ENCODE measurements at places on chromosomes 13 and 19.

DNA sequence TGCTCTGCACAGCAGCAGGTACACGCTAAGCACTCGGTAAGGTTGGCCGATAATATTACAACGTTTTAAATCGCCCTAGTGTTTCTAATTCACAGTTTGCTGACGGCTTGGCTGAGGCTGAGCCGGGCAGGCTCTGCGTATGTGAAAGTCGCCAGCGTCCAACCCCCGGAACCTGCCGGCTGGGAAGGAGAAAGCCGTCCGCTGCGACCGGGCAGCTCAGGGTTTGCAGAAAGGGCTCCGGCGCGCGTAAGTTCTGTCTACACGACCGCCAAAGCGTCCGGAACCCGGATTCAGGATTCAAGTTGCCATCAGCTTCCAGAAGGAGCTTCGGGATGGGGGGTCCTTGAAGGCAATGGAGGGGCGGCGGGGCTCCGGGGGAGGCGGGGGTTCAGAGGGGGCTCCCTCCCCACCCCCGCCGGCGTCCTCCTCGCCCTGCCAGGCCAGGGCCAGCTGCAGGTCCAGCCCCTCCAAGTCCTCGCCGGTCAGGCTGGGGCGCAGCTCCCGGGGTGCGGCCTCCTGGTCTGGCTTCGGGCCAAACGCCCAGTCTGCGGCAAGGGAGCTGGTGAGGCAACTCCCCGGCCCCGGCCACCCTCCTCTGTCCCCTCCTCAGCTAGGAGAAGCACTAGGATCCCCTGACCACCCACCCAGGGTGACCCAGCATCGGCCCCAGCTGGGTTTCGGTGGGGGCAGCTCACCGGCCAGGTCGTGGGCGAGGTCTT lies 575 bp downstream of the SMIM44 start:
- DNase-seq: no peak

DNA sequence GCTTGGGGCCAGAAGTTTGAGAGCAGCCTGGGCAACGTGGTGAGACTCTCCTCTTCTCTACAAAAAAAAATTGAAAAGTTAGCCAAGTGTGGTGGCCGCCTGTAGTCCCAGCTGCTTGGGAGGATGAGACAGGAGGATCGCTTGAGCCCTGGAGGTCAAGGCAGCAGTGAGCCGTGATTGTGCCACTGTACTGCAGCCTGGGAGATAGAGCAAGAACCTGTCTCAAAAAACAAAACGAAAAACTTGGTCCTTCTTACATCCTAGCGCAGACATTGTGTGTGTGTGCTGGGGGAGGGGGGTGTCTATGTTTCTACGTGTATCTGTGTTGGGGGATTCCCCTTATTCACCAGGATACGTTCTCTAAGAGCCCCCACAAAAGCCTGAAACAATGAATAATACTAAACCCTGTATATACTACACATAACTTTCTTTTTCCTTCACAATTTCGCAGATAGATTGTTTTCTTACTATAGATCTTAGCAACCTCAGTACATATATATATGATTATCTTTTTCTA lies 7.9 kb downstream of the AXL start:
- DNase-seq: no peak

DNA sequence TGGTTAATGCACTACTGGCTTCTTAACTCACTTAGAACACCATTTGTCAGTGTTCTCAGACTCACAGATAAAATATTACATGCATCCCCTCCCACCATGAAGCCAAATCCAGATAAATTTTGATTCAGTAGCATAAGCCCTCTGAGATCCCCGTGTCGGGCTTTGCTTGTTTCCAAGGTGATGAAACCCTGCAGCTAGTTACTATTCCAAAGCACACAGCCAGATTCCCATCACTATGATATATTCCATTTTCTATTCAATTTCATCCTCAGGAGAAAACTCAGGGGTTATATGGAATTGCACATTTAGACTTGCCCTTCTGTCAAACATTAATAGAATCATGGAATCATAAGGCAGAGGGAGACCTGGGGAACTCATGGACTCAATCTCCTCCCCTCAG lies 9.4 kb upstream of the FAM124A start:
- DNase-seq: no peak

GRCh38 chr13:44543369-44543768 lies 32.8 kb downstream of the TSC22D1 start:
- DNase-seq: no peak

DNA sequence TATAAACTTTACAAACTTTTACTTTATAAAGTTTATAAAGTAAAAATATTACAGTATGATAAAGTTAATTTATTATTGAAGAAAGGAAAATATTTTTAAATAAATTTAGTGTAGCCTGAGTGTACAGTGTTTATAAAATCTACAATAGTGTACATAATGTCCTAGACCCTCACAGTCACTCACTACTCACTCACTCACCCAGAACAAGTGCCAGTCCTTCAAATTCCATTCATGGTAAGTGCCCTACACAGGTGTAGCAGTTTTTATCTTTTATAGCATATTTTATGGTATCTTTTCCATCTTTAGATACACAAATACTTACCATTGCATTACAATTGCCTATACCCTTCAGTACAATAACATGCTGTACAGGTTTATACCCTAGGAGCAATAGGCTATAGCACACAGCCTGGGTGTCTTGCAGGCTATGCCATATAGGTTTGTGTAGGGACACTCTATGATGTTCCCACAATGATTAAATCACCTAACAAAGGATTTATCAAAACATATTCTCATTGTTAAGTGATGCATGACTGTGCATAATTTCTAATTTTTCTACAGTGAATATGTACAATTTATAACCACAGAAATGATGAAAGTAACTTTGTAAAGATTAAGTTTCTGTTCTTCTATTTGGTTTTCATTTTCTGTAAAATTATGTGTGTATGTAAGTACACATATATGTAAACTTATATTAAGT lies 98.0 kb downstream of the SPRY2 start:
- no peak for DNase-seq

DNA sequence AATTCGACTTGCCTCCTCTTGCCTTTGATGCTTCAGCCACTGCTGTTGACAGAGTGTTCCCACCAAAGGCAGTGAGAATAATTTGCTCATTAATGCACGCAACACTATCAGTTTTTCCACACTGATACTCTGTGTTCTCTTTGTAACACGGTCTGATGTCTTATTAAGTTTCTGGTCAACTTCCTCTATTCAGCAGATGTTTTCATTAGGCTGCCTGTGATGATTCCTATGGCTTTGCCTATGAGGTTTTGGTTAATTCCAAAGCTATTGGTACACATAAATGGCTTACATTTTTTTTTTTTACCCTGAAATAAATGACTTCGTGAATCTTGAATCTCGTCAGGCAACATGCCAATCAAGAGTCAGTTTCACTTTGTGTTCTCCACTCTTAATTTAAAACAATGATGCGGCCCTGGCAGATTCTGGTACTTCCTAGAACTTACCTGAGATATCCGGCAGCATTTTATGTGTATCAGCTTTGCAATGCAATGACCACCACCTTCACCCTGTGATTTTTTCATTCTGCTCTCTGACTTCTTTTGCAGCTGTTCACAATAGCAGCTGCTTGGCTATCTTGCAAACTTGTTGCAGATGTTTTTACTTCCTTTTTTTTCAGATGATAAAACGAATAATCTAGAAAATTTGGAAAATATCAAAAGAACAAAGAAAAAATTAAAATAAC lies 27.5 kb upstream of the KL start:
- DNase-seq: no peak

- DNase-seq: peak; percentile 89
Measured at GRCh38 chr19:35318679-35319448, 10.1 kb upstream of the CD22 start.

GRCh38 chr19:27972291-27973040 lies 1240.5 kb downstream of the UQCRFS1 start:
- DNase-seq: peak; percentile 88

- DNase-seq: no peak
Measured at GRCh38 chr13:90675129-90675528, 672.4 kb upstream of the MIR17HG start.

DNA sequence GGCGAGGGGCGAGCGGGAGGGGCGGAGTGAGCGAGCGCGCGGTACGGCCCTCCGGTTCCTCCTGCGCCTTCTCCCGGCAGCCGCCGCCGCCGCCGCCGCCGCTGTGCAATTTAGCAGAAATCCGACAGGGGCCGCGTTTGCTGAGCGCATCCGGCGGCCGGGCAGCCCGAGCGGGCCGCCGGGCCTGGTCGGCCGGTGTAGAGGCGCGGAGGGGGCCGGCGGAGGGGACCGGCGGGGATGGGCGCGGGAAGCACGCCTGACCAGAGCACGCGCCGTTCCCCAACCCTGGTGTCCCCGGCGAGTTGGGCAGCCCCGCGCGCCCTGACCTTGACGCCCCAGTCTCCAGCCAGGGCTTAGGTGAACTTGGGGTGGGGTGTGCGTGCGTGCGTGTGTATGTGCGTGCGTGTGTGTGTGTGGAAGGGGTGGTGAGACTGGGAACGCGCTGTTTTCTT lies 144.5 kb upstream of the ZNF536 start:
- DNase-seq: peak; percentile 94

DNA sequence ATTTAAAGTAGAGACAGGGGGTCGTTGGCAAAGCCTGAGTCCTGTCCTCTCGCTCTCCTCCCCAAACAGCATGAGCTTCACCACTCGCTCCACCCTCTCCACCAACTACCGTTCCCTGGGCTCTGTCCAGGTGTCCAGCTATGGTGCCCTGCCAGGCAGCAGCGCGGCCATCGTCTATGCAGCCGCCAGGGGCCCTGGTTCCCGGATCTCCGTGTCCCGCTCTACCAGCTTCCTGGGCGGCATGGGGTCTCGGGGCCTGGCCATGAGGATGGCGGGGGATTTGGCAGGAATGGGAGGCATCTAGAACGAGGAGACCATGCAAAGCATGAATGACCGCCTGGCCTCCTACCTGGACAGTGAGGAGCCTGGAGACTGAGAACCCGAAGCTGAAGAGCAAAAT lies 1117.2 kb upstream of the MIR17HG start:
- no peak for DNase-seq

DNA sequence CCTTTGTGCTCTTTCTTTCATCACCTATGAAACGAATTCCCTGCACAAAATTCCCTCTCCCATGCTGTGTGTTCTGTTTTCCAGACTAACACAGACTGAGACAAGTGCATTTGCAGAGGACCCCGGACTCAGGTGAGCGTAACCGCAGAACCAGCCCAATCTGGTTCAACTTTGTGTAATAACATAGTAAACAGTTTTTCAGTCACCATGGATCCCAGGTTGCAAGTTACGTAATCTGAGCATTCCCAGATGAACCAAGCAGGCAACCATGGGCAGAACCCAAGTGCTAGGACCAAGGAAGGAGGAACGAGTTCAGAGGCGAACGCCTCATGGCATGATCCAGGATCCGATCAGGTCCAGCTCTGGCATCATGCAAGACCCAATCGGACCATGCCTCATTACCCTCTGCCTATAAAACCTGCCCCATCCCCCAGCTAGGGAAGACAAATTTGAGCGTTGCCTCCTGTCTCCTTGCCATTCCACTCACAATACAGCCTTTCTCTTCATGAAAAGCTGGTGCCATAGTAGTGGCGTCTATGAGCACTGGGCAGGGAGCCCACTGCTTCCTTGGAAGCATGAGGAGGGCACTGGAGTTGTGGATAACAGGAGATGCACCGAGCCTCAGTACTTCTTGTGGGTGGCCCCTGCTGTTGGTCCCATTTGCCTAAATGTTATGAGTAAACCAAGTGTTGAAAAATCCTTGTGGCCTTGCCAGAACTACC lies 107.6 kb downstream of the ABCC4 start:
- no peak for DNase-seq
